A673 (cell line): ENCODE measurements at places on chromosomes 3 and 15.

- no peak for DNase-seq
These were observed 28.9 kb downstream of the CLDN18 start for GRCh38 chr3:138038725-138039462.

DNA sequence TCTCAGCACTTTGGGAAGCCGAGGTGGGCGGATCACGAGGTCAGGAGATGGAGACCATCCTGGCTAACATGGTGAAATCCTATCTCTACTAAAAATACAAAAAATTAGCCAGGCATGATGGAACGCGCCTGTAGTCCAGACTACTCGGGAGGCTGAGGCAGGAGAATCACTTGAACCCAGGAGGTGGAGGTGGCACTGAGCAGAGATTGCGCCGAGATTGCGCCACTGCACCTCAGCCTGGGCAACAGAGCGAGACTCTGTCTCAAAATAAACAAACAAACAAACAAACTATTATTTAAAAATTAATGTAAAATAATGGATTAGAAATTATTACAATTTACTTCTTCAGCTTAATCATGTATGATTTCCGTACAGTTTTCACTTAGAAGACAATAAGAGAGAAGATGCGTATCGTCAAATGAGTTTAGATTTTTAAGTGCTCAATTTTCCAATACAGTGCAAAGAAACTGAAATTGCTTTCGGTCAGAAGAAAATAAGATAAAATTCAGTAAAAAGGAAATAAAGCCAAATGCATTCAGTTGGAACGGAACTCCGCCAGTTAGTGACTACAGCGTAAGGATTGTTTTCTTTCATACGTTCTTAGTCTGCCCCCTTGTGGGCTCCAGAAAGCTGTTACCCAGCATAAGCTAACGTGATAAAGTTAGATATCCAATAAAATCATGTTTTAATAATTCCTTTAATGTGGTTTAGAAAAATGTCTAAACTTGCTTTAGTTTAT is 24.8 kb downstream of the AADAC start:
- DNase-seq = peak; percentile 93

DNA sequence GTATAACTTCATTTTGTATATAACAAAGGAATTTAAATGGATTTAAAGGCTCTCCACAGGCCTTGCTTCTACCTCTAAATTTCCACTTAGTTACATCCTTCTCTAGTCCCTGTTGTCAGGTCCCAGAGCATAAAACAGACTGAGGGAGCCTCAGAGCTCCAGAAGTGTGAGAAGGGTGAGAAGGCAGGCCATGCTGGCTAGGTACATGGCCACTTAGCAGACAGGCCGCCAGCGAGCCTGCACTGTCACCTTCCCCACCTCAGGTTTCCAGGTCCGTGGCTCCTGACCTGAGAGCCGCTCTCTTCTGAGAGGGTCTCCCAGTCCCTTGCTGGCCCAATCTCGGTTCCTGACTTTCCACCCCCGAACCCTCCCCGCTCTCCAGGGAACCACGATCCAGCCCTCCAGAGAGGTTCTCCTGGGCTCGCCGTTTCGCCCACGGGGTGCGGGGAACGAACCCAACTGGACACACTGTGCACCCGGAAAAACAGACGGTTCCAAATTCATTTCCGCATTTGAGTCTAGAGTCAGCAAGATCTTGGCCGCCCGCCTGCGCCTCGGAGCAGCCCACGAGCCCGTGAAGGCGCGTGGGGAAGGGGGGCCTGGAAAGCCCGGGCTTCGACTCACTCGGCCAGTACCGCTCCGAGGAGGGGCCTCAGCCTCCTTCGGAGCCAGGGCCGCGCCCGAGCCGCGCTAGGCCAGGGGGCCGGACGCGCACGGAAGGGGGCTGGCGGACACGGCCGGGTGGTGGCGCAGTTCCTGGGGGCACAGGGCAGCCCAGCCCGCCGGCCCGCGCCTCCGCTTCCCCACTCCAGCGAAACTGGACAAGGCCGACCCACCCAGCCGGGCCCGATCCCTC is 16.7 kb upstream of the SOX2 start:
- no peak for DNase-seq

GRCh38 chr3:60073228-60073627 is 1023.4 kb upstream of the CFAP20DC start:
- DNase-seq = no peak

DNA sequence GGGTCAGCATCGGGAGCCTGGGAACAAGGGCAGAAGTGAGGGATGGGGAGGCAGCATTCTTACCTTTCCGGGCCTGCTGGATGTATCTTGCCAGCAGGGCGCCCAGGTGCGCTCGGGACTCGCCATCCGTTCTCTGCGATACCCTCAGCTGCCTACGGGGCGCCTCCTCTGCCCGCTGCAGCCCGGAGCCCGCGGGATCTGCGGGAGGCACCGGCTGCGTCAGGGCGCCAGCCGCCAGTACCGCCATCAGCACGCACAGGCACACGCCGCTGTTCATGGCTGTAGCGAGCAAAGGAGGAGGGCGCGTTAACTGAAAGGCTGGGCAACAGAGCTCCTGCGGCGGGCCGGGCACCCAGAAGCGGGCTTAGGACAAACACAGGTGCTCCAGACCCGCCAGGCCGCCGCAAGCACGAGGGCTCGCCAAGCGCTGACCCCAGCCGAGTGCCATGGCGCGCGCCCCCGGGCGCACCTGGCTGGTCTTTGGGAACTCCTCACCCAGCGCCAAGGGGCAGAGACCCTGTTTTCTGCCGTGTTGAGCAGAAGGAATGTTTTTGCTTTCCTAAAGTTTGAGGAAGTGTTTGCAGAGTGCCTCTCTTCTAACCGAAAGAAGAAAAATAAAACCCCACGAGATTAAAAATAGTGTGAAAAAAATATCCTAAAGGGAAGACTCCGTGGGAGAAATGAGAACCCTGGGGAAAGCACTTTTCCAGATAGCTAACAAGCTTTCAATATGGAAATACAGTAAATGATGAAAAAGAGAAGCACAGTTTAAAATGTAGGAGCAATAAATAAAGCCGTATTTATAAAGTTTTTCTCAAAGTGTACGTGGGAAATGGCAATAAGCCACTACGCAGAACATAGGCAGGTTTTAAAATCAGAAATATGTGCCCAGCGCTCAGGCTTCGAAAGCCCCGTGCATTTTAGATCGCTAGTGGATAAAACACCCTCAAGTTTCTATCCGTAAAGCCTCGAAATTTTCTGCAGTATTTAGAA is 2.3 kb downstream of the CCK start:
- DNase-seq = no peak

GRCh38 chr3:24048843-24049242 is 103.8 kb downstream of the NR1D2 start:
- DNase-seq = no peak

- no peak for DNase-seq
These were observed 119.9 kb upstream of the MELTF start for GRCh38 chr3:197149528-197149927.

DNA sequence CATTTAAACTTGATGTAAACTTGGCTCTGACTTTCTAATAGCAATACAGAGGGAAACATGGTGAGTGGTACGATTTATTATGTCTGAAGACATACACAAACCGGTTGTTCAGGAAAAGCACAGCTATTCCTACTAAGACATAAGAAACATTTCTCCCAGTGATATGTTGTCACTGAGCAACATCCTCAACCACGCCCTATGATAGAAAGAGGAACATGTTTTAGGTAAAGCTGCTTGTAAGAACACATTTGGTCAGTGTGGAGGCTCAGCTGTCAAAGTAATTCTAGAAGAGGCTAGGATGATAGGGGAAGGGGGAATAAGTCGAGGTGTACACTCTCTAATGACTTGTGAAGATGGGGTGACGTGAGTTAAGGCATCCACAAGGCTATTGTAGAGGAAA is 42.7 kb upstream of the B3GNT5 start:
- no peak for DNase-seq

GRCh38 chr15:22870865-22871264 is 32.4 kb downstream of the NIPA2 start:
- no peak for DNase-seq

- no peak for DNase-seq
These were observed 24.2 kb upstream of the PGPEP1L start for GRCh38 chr15:99031688-99032282.

- no peak for DNase-seq
These were observed 105.8 kb upstream of the RASGRP1 start for GRCh38 chr15:38670128-38671005.

GRCh38 chr15:64558460-64559179 is 98.2 kb downstream of the ZNF609 start:
- DNase-seq = no peak

DNA sequence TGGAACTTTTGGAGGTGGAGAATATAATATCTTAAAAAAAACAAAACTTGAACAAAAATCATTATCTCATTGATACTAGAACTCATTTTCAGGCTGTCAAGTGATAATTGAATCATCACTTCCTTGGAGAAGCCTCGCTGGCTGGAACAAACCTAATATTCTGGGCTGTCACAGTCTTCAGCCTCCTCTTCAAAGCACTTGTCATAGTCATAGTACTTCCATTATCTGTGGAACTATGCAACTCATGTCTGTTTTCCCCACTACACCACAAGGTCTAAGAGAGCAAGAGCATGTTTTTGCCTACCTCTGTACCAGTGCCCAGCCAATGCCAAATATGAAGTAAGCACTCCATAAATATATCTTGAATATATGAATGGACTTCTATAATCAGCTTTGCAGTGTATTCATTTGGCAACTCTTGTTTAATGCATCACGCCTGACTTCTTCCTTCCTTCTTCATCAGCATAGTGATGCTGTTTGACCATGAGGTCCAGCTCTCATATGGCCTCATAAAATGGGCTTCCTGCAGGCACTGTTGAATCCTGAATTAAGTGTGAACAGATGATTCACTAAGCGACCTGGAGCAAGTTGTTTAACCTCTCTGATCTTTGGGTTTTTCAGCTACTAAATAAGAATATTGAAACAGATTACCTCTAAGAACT is 86.6 kb upstream of the SNRK start:
- no peak for DNase-seq

GRCh38 chr3:39387411-39387975 is 4.3 kb downstream of the SLC25A38 start:
- no peak for DNase-seq

- DNase-seq = peak; percentile 58
These were observed 48.3 kb upstream of the CGNL1 start for GRCh38 chr15:57327985-57328471.

GRCh38 chr15:90000186-90001001 is 730 bp upstream of the ZNF710 start:
- DNase-seq = peak; percentile 46

GRCh38 chr3:140185375-140185774 is 250.4 kb downstream of the CLSTN2 start:
- DNase-seq = no peak

GRCh38 chr3:100057716-100058575 is 56.4 kb downstream of the FILIP1L start:
- DNase-seq = no peak
